ENCODE measurements at places on chromosomes 6 and 20.

GRCh38 chr6:144741659-144742058, 456.5 kb downstream of the UTRN start:
- no peak for DNase-seq

GRCh38 chr6:81969011-81969410, 216.5 kb upstream of the TENT5A start:
- DNase-seq, result no peak

DNA sequence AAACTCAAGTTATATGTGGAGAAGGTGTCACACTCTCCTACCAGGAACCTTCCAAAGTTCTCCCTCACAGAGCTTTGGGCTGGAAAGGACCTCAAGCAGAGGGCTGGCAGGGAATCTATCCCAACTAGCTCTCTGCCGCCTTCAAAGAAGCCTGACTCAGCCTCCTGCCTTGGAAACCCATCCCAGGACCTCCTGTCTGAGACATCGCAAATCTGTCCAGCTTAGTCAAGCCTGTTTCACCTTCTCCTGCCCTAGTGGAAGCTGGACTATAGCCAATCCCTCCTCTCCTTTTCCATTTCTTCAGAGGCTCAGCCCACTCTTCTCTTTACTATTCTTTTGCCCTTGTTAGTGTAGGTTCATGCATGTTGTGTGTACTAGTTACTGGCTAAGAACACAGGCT, 48.2 kb upstream of the FOXP4 start:
- no peak for DNase-seq

GRCh38 chr20:2921506-2921905, 48.2 kb downstream of the PTPRA start:
- no peak for DNase-seq

DNA sequence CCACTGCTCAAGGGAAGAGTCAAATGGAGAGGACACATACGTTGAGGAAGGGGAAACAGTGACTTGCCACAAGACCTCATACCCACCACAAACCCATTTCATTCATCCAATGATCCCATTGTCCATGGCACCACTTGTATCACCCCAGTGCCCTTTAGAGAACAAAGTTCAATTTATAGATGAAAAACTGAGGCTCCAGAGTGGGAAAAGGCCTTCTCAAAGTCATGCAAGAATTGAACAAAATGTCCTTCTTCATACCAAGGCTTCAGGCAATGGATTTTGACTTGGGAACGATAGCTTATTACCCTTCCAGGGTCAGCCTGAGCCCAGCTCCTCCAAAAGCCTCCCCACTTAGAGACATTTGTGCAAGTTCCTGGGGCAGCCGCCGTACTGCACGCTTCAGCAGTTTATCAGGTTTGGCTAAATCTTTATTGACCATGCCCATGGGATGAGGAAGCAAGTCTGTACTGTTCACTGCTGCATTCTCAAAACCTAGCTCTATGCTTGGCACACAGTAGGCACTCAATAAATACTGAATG, 47.3 kb upstream of the MRPS10 start:
- no peak for DNase-seq

GRCh38 chr6:55968926-55969325, 93.5 kb upstream of the BMP5 start:
- no peak for DNase-seq

DNA sequence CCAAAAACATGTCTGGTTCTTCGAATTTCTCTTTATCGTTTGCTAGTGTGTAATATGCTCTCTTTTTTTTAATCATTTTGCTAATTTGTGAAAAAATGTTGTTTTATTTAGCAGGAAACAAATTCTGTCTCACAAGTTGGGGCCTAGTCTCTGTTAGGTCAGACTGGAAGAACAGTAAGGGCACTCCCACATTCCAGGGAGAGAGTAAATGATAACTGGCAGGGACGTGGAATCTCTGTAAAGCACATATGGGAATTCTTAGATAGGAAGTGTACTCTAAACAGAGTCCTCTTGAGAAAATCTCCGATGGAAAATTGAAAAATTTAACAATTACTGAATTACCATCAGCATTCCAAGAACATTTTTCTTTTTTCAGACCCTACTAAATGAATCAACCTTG, 16.4 kb upstream of the CCDC28A start:
- peak; percentile 45 for DNase-seq

DNA sequence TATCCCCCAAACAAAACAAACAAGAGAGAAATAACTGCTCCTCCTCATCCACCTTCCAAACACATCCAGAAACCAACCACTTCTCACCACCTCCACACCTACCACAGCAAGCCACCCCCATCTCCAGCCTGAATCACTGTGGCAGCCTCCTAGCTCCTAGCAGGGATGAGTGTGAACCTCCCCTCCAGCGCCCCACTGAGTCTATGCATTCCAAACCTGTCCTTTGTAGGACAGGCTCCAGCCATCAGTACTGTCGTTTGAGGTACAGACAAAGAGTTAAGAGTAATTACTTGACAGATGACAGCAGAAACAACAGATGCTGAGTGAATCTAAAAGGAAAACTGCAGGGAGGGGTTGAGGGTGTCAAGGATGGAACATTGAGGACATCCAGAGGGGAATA, 2.4 kb downstream of the METTL24 start:
- DNase-seq, result no peak

GRCh38 chr6:130377371-130377770, 11.6 kb downstream of the TMEM200A start:
- DNase-seq, result peak; percentile 19

- no peak for DNase-seq
These were observed 373.5 kb downstream of the TBC1D32 start for GRCh38 chr6:120960761-120961160.

DNA sequence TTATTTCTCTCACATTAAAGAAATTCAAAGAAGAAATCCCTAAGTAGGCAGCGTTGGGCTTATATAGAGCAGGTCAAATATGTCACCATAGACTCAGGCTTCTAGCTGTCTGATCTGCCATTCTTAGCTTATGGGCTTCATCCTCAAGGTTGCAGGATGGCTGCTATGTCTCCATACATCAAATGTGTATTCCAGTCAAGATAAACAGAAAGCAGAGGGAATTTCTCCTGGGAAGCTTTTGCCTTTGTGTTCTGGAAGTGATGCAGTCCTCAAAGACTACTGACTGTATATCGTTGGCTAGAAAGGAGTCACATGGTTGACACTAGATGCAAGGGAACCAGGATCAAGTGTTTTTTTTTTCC, 36.0 kb downstream of the ZNF341 start:
- no peak for DNase-seq

DNA sequence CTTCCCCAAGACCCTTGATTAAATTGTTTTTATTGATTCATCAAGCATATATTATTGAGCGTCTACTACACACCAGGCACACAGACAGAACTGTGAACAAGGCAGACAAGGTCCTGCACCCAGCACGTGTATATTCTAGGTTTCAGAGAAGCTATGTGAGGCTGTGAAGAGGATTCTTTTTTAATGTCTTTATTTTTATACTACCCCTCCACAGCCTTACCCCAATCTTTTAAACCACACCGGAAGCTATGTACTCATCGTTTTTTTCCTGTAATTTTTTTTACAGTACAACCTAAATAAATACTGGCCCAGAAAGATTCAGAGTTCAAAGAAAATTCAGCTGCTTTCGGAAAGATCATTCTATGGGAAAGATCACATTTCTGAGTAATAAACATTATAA, 10.0 kb downstream of the SGK1 start:
- DNase-seq, result no peak

DNA sequence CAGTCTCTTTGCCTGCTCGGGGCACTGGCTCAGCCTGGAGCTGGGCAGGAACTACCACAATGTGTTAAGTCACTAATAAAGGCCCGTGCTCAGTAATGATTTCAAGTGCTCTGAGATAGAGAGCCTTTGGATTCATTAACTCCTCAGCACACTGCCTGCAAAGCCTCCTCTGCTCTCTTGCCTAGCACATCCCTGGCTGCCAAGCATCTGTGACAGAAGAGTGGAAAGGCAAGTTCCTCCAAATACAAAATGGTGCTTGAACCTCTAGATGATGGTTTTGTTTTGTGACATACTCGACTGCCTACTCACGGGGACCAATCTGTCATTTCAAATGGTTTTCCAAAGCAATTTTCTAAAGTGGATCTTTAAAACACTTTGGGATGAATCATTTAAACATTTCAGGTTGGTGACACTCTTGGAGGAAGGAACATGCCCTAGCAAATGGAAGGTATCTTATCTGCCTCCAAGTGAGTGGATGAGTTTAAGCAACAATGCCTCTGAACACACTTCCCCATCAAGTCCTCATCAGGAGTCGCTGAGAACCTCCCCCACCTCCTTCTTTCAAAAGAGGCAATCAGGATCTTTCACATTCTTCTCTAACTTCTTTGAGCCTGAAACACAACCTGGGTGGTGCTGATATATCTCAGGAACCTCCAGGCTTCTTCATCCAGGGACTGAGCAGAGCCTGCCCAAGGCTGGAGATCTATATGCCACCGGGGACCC, 35.8 kb downstream of the METTL24 start:
- no peak for DNase-seq

DNA sequence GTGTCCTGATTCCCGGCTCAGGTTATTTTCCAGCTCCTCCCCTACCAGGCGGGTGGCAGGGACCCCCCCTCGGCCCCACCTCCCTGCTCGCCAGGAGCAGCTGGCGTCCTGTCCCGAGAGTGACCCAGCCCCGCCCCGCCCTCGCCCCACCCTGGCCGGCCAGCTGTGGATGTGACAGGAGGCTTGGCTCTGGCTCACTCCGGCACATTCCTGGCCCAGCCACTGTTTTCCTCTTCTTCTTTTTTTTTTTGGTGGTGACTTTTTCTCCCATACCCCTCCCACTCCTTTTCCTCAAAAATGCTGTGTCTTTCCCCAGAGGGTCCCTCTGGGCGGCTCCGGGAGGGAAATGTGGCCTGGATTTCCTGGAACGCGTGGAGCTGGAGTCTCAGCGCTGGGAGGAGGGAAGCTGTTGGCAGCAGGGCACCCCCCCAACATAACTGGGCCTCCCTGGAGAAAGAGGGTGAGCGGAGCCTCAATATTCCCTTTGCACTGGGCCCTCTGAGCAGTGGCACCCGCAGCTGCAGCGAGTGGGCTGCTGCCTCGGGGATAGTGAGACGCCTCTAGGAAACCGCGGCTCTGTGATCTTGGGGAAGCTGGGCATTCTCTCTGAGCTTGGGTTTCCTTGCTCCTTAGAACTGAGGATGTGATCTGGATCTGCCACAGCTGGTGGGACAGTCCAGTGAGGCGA, 28.3 kb upstream of the CSNK2A1 start:
- peak; percentile 11 for DNase-seq

- peak; percentile 30 for DNase-seq
These were observed 66.6 kb upstream of the CCDC167 start for GRCh38 chr6:37566111-37566949.

DNA sequence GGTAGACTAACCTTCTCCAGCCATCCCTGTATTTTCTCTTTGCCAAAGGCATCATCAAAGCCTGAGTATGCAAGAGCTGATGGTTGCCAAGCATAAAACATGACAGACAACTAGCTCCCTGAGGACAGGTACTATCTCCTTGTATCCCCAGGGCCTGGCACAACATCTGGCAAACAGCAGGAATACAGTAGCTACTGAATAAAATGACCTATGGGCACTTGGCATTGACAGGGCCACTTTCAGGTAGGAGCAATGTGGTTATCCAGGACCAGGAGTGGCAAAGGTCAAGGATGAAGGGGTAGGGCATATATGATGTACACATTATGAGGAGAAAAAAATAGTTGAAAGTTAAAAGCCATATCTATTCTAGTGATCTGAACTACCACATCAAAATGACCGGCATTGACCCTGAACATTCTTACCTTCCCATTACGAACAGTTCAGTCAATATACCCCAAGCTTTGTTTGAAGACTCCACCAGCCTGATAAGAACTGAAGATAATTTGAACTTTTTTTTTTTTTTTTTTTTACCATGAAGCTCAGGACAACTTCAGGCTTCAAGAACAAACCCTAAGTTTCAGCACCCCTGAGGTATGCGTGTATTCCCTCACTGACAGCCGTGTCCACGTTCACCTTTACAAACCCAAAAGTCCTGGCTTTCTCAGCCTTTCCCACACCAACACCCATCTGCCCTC, 12.3 kb downstream of the ABHD12 start:
- no peak for DNase-seq

DNA sequence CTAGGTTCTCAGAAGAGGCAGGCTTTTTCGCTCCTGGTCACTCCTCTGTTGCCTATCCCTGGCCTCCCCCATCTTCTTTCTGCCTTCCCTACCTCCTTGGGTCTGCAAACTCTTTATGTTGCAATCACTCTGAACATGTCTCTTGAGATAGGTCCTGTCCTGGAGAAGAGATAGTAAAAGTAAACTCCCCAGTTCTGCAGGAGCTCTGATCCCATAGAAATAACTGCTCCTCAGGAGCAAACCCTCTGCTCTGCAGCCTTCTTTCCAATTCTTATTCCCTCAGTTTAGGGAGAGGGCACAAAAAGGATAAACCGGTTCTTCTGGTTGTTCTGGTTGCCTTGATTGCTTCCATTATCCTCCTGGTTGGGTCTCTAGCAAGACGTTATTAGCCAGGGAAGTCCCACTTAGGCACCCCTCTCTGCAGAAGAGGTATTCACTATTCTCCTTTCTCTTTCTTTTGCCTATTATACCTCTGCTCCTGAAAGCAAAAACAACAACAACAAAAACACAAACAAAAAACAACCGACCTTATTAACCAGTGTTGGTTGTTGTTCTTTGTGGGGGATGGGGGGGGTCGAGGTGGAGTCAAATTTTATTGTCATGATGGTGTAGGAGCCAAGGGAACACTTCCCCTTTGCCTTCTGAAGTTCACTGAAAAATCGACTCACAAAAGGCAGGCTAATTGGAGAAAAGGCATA, 973 bp downstream of the TRIM38 start:
- DNase-seq, result peak; percentile 66

GRCh38 chr6:30029588-30029987, 31.5 kb upstream of the POLR1H start:
- DNase-seq, result no peak

- no peak for DNase-seq
These were observed 287.0 kb downstream of the PACRG start for GRCh38 chr6:163014736-163015135.

DNA sequence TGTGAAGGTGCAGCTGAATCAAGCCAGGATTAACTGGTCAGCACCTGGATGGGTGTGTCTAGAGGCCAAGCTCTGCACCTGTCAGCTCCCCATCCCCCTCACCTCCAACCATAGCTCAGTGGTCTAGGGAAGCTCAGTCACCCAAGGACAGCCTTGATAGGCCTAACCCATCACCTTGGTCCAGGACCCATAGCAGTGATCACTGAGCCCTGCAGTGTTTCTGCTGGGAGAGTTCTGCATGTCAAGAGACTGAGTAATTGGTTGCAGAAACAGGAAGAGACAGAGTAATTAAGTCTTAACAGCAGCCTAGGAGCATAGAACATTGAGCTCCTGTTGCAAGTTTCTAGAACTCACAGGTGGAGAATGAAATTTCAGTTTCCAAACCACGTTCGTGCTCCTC, 18.7 kb upstream of the RALGAPB start:
- DNase-seq, result no peak

All from fibroblast of villous mesenchyme (primary cell).